ENCODE measurements at places on chromosomes 2 and 18.

- DNase-seq, result no peak
Measured at GRCh38 chr2:156083763-156084493, 248.6 kb downstream of the NR4A2 start.

DNA sequence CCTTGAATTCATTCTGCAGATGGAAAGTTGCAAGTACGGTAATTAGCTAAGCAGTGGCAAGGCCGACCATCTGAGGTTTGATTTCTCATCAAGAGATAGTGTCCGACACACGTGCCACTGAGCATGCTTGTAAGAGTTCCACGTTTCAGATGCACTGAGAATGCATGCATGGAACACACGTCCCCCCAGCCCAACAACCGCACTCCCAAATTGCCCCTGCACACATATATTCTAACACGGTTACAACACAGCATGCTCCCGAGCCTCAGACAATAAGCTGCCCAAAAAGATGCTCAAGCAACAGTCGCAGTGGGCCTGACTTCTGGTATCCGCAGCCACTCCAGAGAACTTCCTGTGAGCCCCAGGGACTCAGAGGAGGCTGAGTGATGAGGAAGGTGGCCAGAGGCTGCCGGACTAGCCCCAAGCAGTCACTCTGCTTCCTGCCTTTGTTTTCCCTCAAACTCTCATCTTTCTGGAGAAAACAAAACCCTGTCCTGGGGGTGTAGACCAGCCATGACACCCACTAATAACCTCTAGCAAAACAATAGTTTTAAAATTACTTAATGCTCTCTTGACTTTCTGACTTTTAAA lies 204.0 kb downstream of the TGIF1 start:
- DNase-seq, result no peak

GRCh38 chr2:234996069-234996940 lies 44.5 kb downstream of the SH3BP4 start:
- no peak for DNase-seq

GRCh38 chr2:152846697-152847470 lies 128.5 kb downstream of the ARL6IP6 start:
- DNase-seq, result no peak

DNA sequence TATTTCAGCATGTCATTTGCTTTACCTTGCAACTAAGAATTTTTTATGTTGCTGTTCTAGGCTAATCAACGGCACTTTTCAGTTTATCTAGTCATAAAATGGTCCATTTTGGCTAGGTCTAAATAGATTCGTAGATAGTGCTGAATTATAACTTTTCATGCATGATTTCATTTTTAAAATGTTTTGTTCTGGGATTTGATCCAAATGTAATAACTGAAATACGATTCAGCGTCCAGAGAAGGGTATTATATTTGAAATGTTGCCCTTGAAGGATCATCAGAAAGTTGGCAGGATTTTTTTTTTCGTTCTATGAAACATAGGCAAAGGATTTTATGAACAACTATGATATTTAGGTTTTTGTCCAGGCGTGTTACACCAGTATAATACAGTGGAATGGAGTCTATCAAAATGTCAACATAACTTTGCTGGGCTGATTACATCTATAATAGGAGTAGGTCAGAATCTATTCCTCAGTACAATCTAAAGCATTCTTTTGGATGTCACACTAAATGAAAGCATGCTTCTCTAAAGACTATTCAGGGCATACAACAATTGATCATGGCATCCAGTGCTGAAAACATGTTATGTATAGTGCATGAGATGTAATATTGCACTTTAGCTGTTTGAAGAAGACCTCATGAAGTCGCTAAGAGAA lies 24.8 kb downstream of the TTC27 start:
- no peak for DNase-seq

DNA sequence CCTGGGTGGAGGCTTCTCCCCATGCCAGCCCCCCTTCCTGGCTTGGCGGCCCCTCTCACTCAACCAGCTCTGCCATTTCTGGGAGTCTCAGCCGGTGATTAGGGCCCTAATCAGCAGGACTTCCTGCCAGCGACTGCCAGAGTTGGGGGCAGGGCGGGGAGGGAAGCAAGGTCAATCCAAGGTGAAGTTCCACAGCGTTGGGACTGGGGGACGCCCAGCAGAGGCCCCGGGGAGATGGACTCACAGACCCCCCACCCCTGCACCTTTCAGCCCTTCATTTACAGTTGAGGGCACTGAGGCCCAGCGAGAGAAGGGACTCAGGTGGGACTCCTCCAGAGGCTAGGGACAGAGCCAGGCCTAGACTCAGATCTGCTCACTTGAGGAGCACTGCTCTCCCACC lies 65.3 kb downstream of the TNS1 start:
- no peak for DNase-seq

All from CMK (cell line).